Stimulated activated naive CD4-positive, alpha-beta T cell treated with Interleukin-2 at 50 U/mL for 16 hours (primary cell): ENCODE measurements at places on chromosomes 1 and 21.

GRCh38 chr21:41439248-41439647, 13.2 kb downstream of the MX1 start:
- no peak for DNase-seq

GRCh38 chr1:35561972-35562680, 4.5 kb downstream of the NCDN start:
- no peak for DNase-seq

DNA sequence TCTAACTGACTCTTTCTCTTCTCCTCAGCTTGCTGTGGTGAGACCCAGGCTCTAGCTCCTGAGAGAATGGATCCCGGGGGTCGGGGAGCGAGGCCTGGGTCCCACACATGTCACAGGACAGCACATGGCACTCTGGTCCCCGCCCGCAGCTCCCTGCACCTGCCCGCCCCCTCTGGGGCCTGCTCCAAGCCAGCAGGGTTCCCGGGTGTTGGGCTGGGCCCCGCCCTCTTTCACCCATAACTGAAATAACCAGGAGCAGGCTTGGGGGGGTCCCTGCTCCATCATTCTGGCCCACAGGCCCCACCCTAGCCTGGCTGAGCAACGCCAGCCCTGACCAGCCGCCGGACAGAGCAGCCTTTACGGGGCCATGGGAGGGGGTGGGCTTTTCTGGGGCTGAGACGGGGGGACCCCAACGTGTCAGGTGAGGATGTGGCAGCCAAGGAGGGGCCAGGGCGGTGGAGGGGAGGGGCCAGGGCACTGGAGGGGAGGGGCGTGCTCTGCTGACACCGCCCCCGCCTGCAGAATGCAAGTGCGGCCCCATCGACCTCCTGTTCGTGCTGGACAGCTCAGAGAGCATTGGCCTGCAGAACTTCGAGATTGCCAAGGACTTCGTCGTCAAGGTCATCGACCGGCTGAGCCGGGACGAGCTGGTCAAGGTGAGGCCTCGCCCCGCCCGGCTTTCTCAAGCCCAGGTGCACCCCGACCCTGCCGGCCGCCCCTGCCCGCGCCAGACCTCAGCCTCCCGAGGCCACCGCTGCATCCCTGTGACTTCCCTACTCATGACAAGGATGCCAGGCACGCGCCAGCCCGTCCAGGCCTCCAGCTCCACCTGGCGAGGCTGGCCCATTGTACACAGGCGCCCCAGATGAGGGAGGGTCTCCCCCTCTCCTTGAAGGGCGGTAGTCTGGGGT, 19.4 kb downstream of the COL6A1 start:
- no peak for DNase-seq

DNA sequence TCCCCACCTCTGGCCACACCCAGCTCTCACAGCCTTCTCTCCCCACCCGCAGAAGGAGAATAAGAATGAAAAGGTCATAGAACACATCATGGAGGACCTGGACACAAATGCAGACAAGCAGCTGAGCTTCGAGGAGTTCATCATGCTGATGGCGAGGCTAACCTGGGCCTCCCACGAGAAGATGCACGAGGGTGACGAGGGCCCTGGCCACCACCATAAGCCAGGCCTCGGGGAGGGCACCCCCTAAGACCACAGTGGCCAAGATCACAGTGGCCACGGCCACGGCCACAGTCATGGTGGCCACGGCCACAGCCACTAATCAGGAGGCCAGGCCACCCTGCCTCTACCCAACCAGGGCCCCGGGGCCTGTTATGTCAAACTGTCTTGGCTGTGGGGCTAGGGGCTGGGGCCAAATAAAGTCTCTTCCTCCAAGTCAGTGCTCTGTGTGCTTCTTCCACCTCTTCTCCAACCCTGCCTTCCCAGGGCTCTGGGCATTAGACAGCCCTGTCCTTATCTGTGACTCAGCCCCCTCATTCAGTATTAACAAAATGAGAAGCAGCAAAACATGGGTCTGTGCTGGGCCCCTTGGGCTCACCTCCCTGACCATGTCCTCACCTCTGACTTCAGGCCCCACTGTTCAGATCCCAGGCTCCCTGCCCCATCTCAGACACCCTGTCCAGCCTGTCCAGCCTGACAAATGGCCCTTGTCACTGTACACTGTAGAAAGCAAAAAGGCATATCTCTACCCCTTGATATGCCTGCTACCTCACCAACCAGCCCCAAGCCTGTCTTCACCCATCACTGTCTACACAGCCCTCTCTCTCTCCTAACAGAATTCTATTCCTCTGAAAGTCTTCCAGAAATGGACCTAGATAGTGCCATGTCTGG, 3.2 kb downstream of the S100A9 start:
- no peak for DNase-seq

DNA sequence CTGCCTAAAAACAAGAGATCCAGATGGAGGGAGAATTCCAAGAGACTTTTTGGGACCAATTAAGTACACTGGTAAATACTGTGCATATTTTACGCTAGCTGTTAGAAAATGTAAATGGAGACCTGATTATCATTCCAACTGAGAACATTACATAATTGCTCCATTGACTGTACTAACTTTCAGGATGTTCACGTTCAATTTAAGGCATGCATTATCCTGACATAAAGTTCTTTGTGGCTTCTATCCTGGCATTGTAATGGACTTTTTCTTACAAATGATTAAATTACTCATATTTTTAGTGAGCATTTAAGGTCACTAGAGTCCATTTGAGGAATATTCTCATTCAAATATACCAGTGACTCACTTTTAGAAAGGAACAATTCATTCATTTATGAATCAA, 883.3 kb upstream of the TMPRSS15 start:
- DNase-seq = no peak

- no peak for DNase-seq
Observed at GRCh38 chr1:209805341-209805781, 581 bp downstream of the IRF6 start.

- DNase-seq = no peak
Observed at GRCh38 chr1:24203404-24203803, 16.3 kb upstream of the IFNLR1 start.

DNA sequence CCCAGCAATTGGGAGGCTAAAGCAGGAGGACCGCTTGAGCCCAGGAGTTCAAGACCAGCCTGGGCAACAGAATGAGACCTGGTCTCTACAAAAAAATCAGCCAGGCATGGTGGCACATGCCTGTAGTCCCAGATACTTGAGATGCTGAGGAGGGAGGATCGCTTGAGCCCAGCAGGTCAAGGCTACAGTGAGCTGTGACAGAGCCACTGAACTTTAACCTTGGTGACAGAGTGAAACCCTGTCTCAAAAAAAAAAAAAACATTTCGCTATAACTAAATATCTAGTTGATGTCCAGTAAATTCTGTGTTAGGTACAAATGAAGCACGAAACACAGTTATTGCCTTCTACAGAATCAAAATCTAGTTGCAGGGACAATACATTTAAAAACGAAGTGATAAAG, 95.7 kb upstream of the HP1BP3 start:
- no peak for DNase-seq

DNA sequence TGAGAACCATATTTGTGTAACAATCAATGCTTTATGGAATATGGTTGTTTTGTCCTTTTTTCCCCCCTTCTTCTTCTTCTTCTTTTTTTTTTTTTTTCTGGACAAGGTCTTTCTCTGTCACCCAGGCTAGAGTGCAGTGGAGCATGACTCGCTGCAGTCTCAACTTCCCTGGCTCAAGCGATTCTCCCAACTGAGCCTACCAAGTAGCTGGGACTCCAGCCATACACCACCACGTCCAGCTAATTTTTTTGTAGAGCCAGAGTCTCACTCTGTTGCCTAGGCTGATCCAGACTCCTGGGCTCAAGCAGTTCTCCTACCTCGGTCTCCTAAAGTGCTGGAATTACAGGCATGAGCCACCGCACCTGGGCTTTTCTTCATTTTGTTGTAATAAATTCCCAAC, 86.7 kb downstream of the FMN2 start:
- DNase-seq = no peak

DNA sequence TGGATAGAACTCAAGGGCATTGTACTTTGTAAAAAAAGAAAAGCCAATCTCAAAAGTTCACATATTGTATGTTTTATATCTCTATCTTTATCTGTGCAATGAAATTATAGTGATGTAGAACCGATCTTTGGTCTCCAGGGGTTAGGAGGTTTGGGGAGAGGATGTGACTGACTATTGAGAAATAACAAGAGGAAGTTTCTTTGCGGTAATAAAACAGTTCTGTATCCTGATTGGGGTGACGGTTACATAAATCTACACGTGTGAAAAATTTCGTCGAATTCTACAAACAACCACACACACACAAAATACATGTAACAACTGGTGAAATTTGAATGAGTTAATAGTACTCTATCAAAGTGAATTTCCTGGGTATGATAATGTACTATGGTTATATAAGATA, 10.6 kb upstream of the OR2T33 start:
- DNase-seq = no peak

GRCh38 chr1:7915826-7916500, 24.7 kb downstream of the TNFRSF9 start:
- peak; percentile 33 for DNase-seq

DNA sequence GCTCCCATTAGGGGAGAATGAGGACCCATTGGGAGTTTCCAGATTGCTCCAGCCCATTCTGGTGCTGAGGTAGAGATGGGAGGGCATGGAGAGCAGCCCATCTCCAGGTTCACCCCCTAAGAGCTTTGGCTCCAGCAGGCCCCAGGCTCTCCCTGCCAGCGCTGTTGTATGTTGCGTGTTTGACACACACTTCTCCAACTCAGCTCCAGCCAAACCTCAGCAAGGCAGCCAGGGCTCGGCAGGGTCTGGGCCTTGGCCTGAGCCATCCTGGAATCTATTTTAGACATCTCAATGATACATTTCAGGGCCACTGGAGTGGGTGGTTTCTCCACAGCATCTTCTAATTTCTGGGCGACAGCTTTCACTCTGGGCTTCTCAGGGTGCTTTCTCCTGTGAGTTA, 117.0 kb downstream of the NAV1 start:
- no peak for DNase-seq
